GM20000 (cell line): ENCODE measurements at places on chromosomes 11 and 22.

DNA sequence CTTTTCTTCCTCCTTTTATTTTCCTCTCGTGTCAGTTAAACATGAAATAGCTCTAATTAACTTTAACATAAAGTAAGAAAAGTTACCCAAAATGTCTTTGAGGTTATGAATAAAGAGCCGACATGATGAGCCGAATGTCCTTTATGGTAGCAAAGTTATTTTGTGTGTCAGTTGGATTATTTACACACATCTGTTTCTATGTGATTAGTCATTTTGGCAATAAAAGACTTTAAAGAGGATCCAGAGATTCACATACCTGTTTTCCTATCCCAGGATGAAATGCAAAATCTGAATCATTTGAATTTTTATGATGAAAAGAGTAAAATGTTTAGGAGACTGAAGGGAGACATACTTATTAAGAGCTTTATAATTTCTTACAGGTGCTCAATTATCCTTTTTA is 34.0 kb upstream of the TECTA start:
- no peak for DNase-seq

DNA sequence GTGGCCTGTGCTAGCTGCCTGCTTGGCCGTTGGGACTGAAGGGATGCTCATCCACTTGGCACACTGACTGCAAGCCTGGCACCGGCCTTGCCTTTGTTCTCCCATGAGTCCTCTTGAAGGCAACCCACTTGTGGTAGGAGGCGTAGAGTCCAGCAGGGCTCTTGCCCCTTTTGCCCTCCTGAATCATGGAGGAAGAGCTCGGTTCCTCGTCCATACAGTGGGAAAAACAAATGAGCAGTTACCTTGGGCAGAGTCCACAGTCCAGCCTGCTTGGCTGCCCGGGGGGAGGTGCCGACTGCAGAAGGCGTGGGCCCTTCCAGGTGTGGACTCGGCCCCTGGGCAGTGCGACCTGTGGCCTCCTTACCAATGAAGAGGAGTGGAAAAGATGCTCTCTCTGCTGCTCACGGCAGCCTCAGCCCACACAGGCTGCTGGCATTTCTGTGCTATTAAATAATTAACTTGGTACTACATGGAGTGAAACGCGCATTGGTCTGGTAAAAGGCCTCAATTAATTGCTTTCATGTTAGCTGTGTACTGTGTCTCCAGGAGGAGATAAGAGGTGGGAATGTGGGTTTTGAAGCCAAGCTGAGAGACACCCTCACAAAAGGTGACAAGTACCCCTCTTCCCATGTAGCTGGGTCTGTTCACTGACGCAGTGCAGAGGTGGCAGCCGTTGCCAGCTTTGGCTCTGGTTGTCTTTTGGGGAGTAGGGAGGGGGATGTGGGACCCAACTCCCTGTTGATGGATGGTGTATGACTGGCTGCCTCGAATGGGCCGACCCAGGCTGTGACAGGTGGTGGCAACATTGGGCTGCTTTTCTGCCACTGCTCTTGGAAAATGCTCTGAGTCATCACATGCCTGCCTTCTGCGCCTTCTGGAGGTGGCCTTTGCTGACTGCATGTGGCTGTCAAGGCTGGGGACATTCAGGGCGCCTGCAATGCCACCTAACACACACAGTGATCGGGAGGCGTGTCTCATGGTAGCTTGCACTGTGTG is 26.8 kb upstream of the B3GAT1 start:
- no peak for DNase-seq

DNA sequence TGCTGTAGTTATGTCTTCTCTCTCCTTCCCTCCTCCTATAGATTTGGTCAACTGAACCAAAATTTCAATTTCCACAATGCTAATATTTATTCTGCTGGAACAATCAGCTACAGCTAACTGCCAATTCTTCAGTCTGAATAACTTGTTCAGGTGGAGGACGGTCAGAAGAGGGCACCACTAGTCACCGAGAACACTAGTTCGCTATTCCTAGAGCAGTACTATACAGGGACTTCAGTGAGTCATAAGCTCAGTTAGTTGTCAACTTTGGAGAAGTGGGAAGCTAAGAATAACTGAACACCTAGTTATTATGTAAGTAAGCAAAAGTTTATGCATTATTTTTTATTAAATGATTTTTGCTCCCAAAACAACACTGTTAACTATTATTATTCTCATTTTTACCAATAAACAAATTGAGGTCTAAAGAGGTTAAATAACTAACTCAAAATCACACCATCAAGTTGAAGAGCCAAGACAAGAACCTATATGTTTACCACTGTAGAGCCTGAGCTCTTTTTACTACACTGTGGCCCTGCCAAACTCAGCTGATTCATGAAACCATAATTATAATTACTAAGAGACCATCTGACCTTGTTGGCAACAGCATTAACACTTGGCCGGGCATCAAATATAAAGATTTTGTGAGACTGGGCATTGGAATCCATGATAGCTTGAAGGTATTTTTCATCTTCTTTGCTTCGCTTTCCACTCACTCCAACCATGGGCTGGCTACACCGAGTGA is 59.0 kb downstream of the CEP57 start:
- peak; percentile 11 for DNase-seq

DNA sequence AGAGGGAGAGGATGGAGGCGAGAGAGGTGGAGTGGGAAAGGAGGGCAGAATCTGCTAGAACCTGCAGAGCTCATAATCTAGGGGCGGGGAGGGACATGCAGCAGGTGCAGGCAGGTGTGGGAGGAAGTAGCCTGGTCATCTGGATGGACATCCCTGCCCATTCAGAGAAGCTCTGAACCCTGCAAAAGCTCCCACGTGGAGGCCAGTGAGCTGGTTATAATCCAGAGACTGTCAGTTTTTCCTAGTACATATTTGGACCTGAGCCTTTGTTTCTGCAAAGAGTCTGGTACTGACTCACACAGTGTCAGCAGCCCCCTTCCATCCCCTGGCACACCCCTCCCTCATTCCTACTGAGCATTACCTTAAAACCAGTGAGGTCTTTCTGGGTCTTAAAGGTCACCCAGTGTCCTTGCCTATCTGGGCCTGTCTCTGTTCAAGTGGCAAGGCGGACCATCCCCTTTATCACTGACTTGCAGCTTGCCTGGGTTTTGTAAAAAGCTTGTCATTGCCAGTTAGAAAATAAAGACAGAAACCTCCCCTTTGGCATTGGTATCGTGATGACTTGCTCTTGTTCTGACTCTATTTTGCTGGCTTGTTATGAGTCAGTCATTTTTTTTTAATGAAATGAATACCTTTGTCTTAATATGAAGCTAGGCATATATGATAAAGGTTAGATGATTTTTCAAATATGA is 26.1 kb downstream of the PTPRJ start:
- peak; percentile 61 for DNase-seq

DNA sequence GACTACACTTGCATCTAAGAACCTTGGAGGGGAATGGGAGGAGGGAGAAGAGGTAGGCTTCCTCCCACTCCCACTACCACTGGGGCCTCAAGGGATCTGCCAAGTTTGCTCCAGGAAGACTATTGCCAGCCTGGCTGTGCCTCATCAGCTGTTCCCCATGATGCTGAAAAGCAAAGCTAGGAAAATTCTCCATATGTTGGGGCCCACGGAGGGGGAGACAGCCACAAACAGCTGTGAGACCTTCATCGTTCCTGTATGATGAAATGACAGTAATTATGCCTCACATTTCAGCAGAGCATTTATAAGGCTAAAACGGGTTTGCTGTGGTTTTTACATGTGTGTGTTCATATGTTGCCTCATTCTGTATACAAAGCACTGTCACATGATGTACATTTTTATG is 6.7 kb downstream of the DSCAML1 start:
- no peak for DNase-seq

DNA sequence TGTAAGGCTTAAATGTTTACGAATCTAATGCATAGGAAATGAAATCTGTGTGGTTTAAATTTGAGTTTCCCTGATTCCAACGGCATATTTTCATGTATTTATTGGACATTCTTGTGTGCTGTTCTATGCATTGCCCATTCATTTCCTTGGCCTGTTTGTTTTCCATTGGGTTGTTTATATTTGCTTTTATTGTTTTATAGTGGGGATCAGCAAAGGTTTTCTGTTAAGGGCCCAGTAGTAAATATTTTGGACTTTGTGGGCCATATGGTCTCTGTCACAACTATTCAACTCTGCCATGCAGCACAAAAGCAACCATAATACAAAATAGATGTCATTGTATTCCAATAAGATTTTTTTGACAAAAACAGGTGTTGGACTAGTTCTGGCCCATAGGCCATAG is 5.2 kb upstream of the LGR4 start:
- DNase-seq, result no peak

- DNase-seq, result no peak
These were observed 26.6 kb downstream of the OR52E1 start for GRCh38 chr11:5096011-5096410.

DNA sequence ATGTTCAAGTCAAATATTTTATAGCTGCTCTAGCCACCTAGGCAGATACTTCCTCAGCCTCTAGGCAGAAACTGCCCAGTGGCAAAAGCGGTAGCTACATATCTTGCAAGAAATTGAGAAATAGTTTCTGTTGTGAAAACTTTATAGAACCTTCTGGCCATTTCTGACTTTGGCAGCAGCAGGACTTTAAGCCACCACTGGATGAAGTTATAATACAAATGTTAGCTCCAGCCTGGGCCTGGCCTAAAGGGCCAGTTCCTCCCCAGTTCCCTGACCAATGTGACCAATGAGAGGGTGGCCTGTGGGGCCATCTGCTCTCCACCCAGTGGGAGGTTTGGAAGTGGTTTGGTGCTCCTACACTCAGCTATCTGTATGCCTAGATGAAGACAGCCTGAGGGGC is 254.0 kb upstream of the NARS2 start:
- no peak for DNase-seq

- DNase-seq, result no peak
These were observed 12.6 kb downstream of the SULT4A1 start for GRCh38 chr22:43849731-43850130.

- DNase-seq, result no peak
These were observed 5.4 kb downstream of the GRK2 start for GRCh38 chr11:67271541-67272284.

- peak; percentile 47 for DNase-seq
These were observed 722 bp downstream of the IFITM10 start for GRCh38 chr11:1749395-1750351.

DNA sequence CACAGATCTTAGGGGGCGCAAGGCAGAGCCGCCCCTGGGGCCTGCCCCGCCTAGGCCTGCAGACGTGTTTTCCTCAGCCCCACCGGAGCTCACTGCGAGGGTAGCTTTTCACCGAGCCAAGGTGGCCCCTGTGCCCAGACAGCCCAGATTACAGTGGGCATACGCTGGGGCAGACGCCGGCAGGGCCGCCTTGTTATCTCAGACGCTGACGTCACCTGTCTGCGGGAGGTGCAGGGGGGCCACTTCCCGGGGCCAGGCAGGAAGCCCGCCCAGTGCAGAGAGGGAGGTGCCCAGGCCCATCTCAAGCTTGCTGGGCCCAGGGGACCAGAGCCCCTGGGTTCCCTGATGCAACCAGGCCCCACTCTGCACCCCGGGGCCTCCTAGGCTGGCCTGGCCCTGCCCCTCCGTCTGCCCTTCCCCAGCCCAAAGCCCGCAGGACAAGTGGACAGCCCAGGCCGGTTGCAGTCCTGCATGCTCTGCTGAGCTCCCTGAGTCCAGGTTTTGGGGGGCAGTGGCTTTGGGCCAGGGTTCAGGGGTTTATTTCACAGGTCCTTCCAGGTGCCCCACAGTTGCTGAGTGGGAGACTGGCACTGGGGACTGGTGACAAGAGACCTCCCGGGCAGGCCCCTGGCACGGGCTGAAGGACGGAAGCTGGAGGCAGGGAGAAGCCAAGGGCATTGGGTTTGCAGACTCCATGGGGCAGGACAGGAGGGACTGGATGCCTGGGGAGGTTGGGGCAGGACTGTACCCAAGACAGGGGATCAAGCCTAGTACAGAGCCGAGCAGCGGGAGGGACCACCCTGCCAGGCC is 38.6 kb downstream of the IGF2 start:
- no peak for DNase-seq

- no peak for DNase-seq
These were observed 114.1 kb upstream of the MTMR2 start for GRCh38 chr11:96038046-96038445.

DNA sequence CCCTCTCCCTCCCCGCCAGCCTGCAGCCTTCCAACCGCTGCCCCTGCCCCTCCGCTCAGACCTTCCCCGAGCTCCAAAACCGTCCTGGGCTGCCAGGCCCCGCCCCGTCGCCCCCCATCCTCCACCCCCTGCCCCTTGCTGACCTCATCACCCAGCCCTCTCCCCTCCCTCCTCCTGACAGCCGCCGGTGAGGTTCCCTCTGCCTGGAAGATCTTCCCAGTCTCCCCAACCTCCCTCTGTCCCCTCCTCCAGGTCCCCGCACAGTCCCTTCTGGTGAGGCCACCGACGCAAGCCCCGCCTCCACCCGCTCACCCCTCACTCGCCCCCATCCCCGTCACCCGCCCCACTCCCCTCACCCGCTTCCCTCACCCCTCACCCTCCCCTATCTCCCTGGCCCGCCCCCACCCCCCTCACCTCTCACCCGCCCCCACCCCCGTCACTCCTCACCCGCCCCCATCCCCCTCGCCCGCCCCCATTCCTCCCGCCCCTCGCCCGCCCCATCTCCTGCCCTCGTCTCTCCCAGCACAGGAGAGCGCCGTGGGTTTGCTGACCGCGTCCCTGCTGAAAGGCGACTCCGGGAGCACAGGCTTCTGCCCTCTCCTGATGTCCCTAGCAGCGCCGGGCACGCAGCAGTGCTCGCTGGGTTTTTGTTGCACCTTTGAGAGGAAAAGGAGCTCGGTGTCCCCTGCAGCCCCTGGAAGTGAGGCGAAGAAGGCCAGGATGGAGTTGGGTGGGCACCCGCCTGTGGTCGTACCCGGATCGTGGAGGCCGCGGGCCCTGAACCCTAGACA is 16.4 kb upstream of the UPK3A start:
- peak; percentile 39 for DNase-seq

DNA sequence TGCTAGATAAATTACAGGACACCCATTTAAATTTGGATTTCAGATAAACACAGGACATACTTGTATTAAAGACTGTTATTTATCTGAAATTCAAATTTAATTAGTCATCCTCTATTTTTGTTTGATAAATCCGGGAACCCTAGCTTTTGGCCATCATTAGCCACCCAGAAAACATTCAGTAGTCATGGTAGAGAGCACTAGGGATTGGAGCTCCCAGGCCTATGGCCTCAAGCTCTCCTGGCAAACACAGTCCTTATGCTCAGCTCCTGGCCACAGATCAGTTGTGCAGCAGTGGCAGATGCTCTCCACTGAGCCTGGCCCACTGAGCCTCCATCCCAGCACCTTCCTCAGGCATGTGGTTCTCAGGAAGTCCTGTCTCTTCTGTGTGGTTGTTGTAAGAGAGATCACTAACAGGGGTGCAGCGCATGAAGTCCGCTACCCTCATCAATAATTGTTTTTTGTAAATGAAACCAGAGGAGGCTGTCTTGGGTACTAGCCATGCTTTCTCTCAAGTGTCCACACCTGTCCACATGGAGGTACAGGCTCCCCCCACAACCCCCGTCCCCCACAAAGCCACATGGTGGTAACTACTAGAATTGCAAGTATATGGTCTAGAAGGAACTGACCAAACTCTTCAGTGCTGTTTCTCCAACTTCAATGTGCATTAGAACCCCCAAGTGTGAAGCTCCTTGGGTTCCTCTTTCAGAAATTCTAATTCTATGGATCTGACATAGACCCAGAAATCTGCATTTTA is 1.1 kb upstream of the IRAG1 start:
- DNase-seq, result no peak
